ENCODE measurements at places on chromosomes 2 and 18.
A peak's percentile ranks its signal among the peaks of the same experiment; 100 is the strongest.

DNA sequence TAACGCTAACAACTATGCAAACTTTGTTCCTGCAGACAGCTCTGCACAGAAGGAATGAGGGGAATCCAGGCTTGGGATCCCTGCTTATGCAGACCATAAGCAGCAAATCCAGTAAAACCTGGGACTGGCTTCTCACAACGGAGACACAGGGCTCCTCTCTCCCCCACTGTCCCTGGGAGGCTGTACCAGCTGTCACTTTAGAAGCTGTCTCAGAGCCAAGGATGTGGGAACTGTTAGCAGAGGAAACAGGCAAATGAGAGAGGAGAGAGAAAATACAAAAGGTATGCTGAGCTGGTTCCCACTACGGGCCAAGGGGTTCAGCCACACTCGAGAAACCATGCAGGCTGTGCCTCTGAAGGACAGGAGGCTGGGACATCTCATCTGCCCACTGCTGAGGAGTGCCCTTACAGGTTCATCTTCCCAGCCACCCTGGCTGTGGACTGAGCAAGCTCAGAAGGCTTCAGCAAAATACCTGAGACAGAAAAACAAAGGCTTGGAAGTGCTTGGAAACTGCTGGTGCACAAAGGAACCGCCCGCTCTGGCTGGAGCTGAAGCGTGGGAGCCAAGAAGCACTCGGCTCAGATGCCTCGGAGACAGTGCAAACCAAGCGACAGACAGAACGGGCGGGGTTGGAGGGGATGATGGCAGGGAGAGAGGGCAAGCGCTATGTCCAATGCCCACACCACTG, 72.5 kb downstream of the FAM210A start:
- H3K27ac ChIP-seq = no peak overlapping the region
- no peak overlapping the region for H3K4me3 ChIP-seq
- no peaks in the 10 kb centered on the region for H3K27me3 ChIP-seq
- H3K36me3 ChIP-seq = no peaks in the 10 kb centered on the region
- no peak for DNase-seq

- no peak overlapping the region for H3K27ac ChIP-seq
- peaks cover 5% of the 10 kb centered on the region for H3K27me3 ChIP-seq
- no peaks in the 10 kb centered on the region for H3K36me3 ChIP-seq
- peaks cover 2% of the 10 kb centered on the region for H3K4me1 ChIP-seq
- no peak overlapping the region for H3K4me3 ChIP-seq
- no peak for DNase-seq
Measured at GRCh38 chr2:126946318-126947102, 47.8 kb downstream of the TEX51 start.

DNA sequence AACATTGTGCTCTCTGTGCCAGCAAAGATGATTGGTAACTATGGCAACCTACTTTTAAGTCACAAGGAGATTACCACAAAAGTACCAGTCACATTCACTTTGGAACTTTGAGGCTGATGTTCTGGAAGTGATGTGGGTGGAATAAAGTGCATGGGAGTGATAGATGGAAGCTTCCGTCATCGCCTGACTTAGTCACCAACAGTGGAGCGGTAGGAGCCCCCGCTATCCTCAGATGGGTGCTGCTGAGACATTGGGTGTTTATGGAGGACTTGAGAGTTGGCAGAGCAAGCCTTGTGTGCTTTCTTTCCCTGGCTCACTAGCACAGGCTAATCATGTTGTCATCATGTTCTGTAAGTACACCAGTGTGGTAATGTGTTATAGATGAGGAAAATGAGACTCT, 4.6 kb downstream of the PPP1R7 start:
- no peaks in the 10 kb centered on the region for H3K27me3 ChIP-seq
- no peak overlapping the region for H3K4me3 ChIP-seq
- H3K27ac ChIP-seq = no peak overlapping the region
- peak; percentile 12 for DNase-seq

GRCh38 chr2:234494361-234495250, 2.3 kb downstream of the ARL4C start:
- H3K4me1 ChIP-seq = peaks cover 10% of the 10 kb centered on the region
- H3K4me3 ChIP-seq = peak overlapping the region; percentile 53
- H3K27me3 ChIP-seq = no peaks in the 10 kb centered on the region

GRCh38 chr18:11322716-11323115, 173.3 kb upstream of the PIEZO2 start:
- H3K27me3 ChIP-seq = no peaks in the 10 kb centered on the region
- H3K27ac ChIP-seq = no peak overlapping the region
- DNase-seq = no peak
- H3K4me3 ChIP-seq = no peak overlapping the region

DNA sequence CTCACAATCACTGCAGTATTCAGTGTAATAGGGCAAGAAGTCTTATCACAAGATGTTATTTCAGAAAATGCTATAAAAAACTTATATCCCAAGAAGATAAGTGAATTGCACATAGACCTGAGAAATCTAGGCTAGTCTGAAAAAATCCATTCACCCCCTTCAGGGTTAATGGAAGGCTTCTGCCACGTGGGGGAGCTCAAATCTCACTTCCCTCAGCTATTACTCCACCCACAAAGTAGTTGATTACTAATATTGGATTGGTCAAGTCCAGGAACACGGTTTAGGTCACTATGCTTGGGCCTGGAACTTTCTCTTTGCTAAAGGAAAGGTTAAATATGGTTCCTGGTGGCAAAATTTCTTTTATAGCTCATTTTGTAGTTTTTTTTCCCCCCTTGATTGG, 51.2 kb upstream of the ADAM23 start:
- DNase-seq = peak; percentile 42
- no peaks in the 10 kb centered on the region for H3K36me3 ChIP-seq
- H3K4me1 ChIP-seq = no peaks in the 10 kb centered on the region

DNA sequence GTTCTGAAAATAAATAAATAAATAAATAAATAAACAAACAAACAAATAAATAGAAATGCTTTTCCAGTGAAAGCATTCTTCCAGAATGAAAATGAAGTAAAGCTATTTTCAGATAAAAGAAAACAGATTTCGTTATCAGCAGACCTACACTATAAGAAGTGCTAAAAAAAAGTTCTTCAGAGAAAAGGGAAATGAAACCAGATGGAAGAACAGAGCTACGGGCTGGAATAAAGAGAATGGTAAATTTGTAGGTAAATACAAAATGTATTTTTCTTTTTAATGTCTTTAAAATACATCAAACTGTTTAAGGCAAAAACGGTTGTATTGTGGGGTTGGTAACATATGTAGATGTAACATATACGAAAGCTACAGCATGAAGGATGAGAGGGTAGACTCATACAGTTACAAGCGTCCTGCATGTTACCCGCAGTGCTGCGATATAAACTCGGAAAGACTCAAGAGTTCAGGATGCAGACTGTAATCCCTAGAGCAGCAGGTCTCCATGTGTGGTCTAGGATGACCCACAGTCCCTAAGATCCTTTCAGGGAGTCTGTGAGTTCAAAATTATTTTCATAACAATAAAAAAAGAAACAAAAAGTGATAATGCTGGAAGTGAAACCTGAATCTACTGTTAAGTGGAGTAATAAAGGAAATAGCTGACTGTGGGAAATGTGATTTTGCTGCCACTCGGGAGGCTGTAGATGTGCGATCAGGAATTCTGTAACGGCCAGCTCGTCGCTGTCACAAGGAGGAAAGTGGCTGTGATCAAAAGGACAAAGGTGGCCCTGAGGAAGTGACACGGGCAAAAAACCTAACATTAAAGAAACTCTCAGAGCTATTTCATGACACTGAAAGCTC, 5.3 kb upstream of the RAB12 start:
- H3K27ac ChIP-seq = no peak overlapping the region
- no peaks in the 10 kb centered on the region for H3K4me1 ChIP-seq

- H3K27ac ChIP-seq = no peak overlapping the region
- no peak overlapping the region for H3K4me3 ChIP-seq
- no peak for DNase-seq
- H3K4me1 ChIP-seq = no peaks in the 10 kb centered on the region
- no peaks in the 10 kb centered on the region for H3K36me3 ChIP-seq
- no peaks in the 10 kb centered on the region for H3K27me3 ChIP-seq
Measured at GRCh38 chr2:238667008-238667407, 180.9 kb upstream of the TWIST2 start.

GRCh38 chr18:51300912-51301311, 103.4 kb upstream of the MEX3C start:
- H3K36me3 ChIP-seq = no peaks in the 10 kb centered on the region
- H3K4me3 ChIP-seq = no peak overlapping the region
- DNase-seq = no peak
- no peaks in the 10 kb centered on the region for H3K27me3 ChIP-seq
- H3K27ac ChIP-seq = no peak overlapping the region
- H3K4me1 ChIP-seq = no peaks in the 10 kb centered on the region

DNA sequence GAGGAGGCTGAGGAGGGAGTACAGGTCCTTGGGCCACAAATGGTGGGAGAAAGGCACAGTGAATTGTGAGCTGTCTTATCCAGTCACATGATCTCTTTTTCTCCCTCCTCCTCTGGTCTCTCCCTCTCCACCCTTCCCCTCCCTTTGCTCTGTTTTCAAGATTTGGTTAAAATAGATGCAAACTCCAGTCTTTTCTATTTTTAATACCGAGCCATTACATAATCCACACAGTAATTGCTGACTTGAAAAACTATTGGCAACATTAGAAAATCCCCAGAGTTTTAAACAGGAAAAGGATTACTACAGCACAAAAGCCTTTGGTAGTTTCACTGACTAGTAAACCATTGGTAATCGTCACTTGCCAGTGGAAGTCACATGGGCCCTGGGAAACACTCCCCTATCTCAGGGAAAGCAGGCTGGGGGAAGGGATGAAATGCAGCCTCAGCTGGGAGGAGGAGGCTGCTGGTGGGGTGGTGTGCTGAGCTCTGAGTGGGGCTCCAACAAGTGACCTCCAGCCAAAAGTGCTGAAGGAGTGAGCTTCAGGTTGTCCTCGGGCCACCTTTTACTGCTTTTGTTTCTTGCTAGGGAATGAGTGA, 57.4 kb upstream of the PCBP1 start:
- H3K4me3 ChIP-seq = no peak overlapping the region
- H3K27me3 ChIP-seq = no peaks in the 10 kb centered on the region
- H3K4me1 ChIP-seq = peaks cover 9% of the 10 kb centered on the region
- DNase-seq = peak; percentile 26

DNA sequence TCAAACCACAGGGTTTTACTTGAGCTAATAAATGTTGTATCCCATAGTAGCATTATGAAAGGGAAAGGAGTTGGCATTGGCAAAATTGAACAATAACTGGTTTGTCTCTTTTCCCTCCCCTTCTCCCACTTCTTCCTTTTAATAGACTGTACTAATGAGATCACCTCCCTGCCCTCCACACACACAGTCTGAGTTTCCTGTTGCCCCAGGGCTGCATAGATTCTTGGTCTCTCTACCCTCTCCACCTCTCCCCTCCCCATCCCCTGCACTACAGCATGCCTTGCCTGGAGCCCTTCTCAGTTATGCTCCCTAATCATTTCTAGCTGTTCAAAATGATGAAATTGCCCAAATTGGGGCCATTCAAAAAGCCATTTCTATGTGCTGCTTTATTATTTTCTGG, 37.2 kb upstream of the NEMP2 start:
- no peak overlapping the region for H3K4me3 ChIP-seq
- no peak overlapping the region for H3K27ac ChIP-seq
- H3K27me3 ChIP-seq = no peaks in the 10 kb centered on the region
- H3K36me3 ChIP-seq = no peaks in the 10 kb centered on the region
- peaks cover 1% of the 10 kb centered on the region for H3K4me1 ChIP-seq

DNA sequence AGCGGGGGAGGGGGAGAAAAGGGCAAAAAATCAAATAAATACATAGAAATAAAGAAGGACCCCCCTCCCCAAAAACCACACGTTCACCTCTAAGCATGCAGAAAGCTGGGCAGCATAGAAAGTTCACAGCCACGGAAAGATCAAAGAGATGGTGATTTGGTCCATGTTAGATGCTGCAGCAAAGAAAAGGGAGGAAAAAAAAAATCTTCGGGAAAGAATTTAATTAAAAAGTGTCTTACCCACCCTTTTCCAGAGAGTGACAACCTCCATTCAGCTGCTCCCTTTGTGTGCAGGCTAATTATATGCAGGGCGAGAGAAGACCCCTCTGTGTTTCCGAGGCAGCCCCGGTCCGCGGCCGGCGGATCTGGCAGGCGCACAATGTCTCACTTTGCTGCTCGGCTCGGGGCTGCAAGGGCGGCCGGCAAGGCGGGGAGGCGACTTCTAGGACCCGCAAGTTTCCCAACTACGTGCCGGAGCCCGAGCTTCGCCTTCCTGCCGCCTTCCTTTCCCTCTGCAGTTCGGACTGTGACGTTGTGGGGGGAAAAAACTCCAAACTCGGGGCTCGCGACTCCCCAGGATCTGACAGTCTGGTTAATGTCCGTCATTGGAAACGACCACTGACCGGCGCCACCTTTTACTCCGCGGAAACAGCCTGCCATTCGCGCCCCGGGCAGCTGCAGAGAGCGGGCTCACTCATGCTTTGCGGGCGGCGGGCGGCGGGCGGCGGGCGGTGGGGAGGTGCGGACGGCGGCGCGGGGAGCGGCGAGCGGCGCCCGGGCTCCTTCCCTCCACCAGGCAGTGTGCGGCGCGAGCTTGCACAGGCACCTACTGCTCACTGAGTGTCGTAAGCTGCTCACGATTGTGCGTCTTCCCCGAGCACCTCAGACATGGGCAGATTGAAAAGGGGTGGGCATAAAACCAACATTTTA, at the start of gene LRRTM1:
TSS of gene LRRTM1 (minus strand) at position 844 of the 929 bp plus-strand sequence. CDS start 933 bp downstream, outside the sequence.
- H3K27ac ChIP-seq = no peak within 1 kb of the TSS
- DNase-seq = peak; percentile 56
- no peaks in the 10 kb centered on the region for H3K4me1 ChIP-seq
- peaks cover 31% of the 10 kb centered on the region for H3K27me3 ChIP-seq
- no peaks in the 10 kb centered on the region for H3K36me3 ChIP-seq

DNA sequence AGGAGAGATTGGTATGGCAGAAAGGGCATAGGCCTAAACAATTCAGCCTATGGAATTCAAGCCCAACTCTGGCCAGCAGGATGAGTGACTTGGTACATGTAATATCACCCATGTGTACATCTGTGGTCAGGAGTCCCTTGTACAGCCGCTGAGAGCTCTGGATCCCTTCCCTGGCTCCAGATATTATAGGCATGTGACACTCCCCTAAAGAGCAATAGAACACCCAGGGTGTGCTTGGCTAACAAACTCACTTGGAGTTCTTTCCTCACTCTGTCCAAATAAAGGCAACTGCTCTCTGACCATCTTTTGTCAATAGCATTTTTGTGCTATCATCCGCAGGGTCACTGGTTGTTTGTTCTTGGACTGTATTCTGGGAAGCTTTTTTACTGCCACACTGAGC, 197.4 kb upstream of the NCKAP5 start:
- no peak overlapping the region for H3K4me3 ChIP-seq
- H3K36me3 ChIP-seq = no peaks in the 10 kb centered on the region
- peak overlapping the region; percentile 12 for H3K27ac ChIP-seq
- no peaks in the 10 kb centered on the region for H3K27me3 ChIP-seq
- H3K4me1 ChIP-seq = peaks cover 5% of the 10 kb centered on the region
- DNase-seq = peak; percentile 81

DNA sequence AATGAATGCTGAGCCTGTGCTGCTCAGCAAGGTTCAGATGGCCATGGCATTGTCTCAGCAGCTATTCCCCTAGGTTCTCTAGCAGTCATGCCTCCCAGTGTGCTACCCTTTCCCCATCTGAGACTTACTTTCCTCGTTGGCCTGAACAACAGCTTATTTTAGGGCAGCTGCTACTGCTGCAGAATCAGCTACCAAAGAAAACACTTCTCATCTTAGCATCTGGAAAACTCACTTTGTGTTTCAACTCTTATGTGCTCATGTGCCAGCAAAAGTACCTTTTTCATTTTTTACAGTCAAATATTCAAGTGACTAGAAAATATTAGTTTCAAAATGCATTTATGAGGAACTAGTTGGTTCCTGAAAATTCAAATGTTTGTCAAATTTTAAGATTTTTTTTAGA, 60.4 kb upstream of the ZNF397 start:
- no peak overlapping the region for H3K27ac ChIP-seq
- H3K4me1 ChIP-seq = no peaks in the 10 kb centered on the region
- no peaks in the 10 kb centered on the region for H3K27me3 ChIP-seq
- no peaks in the 10 kb centered on the region for H3K36me3 ChIP-seq
- no peak for DNase-seq
